ENCODE measurements at places on chromosomes 1 and 21.

DNA sequence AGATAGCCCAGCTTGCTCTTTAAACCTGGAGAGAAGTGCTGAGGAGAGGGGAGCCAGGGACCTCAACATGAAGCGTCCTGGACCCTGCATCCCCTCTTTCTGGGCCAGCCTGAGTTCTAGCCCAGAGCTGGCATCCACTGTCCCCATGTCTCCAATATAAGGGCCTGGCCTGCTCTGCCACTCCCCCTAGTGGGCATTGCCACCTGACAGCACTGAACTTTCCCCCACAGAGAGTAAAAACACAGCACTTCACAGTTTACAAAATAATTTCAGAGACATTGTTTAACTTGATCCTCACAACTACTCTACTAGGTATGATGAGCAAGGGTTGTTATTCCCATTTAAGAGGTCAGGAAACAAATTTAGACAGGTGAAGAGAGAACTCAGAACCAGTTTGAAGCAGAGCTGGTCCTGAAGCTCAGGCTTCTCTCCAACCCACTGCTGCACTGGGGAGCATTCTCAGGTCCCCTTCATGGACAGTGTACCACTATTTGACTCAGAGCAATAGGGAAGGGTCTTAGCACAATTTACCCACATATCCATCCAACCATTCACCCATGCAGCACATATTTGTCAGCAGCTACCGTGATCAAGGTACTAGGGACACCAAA is 151.2 kb downstream of the DMRTA2 start:
- DNase-seq: no peak

- DNase-seq: no peak
These were observed 108.4 kb upstream of the DAB1 start for GRCh38 chr1:57532299-57532698.

- no peak for DNase-seq
These were observed 5.6 kb upstream of the MAN1C1 start for GRCh38 chr1:25610822-25611630.

DNA sequence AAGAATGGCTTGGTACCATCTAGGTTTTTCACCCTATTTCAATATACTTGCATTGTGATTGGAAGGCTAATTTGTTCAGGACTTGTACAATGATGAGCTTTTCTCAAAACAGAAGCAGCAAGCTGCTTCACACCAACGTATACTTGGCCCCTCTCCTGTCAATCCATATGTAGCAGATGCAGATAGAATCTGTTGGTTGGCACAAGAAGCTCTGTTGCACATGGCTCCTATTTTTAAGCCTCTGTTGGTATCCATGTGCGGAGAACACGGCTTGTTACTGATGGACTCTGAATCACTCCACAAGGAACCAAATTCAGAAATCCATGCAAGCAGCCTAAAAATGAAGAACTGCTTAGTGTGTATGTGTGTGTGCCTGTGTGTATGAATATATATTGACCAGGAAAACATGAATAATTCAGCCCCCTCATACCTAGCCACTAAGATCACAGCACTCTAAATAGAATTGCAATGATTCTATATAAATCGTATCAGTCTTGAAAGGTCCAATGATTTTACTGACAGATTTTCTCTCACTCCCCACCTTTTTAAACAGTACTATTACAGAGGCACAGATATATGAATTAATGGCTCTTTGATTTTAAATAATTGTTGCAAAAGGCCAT is 258.4 kb upstream of the DPYD start:
- DNase-seq: no peak

GRCh38 chr1:109198043-109198695 is 15.5 kb upstream of the SARS1 start:
- DNase-seq: no peak

GRCh38 chr1:182048562-182048961 is 12.9 kb downstream of the ZNF648 start:
- DNase-seq: no peak

GRCh38 chr1:221925947-221926346 is 184.1 kb upstream of the DUSP10 start:
- no peak for DNase-seq

DNA sequence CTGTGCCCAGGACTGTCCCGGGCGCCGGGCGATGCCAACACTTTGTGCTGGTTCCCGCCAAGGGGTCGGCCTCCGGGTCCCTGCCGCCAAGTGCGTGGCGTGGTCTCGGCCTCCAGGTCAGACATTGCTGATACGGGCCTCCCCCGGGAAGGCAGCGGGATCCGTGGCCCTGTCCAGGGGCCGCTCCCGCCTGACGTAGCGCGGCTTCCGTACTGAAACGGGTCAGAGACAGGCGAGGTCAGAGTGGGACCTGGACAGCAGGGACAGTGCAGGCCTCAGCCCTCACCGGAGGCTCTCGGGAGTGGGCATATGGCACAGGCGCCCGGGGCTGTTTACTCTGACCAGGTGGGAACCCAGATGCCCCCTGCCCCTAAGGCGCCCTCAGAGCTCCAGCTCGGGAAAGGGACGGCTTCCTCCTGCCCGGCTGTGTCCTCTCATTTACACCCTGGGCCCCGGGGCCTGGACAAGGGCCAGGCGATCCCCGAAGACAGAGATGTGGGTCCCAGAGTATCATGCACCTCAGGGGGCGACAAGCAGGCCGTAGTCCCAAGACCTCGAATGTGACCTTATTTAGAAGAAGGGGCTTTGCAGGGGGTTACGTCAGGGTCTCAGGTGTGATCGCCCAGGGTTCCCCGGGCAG is 8.8 kb upstream of the RNF223 start:
- no peak for DNase-seq

DNA sequence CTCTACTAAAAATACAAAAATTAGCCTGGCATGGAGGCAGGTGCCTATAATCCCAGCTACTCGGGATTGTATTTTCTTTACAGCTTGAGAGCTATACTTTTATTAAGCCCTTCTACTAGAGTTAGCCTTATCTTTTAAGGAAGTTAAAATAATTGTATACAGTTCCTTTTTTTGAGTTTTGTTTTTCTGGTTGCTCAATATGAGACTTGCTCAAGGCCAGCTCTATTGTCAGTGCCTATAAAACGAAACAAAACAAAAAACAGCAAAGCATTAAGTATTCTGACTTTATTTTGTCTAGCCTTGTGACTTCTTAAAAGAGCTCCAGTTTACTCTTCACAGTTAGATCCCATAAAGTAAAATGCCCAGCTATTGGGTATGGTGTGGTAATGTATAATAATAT is 17.2 kb downstream of the PKN2 start:
- peak; percentile 76 for DNase-seq

- no peak for DNase-seq
These were observed 9.3 kb downstream of the KANK4 start for GRCh38 chr1:62309906-62310305.

DNA sequence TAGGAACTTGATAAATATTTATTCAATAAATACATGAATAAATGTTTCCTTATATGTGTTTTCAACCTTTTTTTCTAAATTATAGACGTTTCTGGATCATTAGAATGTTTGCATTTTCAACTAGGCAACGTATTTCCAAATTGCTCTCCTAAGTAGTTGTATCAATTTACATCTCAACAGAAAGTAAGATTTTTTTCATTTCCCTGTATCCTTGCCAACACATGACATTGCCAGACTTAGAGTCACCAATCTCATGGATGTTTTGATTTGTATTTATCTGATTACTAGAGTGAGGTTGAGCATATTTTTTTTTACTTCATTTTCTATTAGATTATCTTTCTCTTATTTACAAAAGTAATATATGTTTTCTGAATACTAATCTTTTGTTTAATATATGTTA is 22.2 kb upstream of the SMG7 start:
- DNase-seq: no peak

GRCh38 chr1:175400766-175401165 is 208.2 kb upstream of the KIAA0040 start:
- DNase-seq: no peak

DNA sequence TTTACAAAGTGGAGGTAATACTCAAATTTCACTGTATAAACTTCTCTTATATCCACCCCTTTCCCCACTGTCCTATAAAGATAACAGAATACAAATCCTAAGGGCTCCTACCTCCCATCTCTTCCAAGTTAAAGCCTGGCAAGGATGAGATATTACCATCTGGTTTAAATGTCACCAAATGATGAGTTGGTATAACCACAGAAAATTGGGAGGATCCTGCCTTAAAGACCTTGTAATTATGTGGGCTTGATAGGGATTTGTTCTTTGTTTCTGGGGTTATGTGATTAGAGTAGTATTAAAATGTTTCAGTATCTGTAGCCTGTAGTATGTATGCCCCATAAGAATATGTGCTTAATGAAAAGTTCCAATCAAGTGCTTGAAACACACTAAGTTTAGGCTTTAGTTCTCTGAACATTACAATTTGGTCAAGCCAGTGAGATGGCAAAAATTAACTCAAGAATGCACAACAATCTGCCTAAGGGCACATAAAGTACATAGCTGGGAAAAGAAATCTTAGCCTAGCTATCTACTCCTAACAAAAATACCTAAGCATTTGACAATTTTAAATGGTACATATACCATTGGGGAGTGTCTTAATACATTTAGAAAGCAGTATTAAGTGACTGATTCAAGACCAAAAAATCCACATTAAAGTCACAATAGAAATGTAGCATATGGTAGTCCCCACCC is 14.0 kb downstream of the KDM5B start:
- DNase-seq: no peak

GRCh38 chr1:201511941-201512539 is 5.1 kb upstream of the CSRP1 start:
- DNase-seq: peak; percentile 73

DNA sequence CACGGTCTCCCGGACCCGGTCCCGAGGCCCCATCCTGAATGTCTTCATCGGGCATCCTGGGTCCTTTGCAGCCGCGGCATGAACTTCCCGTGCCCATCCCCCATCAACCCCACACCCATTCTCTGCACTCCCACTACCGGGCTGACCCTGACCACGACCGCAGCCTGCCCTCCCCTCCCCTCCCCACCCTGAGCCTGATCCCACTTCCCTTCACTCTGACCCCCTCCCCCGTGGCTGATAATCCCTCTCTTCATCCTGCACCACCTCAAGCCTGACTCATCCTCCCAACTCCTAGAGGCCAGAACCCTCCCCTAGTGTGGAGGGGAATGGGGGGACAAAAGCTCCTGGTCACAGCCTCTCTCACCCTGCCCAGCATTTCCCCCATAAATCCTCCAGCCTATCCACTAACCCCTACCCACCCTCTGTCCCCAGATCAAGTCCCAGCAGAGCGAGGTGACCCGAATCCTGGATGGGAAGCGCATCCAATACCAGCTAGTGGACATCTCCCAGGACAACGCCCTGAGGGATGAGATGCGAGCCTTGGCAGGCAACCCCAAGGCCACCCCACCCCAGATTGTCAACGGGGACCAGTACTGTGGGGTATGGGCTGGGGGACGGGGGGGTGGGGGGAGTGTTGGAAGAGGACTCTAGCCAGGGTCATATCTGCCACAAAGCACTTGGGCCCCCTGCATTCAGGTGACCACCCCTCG is 602 bp downstream of the SH3BGRL3 start:
- no peak for DNase-seq

DNA sequence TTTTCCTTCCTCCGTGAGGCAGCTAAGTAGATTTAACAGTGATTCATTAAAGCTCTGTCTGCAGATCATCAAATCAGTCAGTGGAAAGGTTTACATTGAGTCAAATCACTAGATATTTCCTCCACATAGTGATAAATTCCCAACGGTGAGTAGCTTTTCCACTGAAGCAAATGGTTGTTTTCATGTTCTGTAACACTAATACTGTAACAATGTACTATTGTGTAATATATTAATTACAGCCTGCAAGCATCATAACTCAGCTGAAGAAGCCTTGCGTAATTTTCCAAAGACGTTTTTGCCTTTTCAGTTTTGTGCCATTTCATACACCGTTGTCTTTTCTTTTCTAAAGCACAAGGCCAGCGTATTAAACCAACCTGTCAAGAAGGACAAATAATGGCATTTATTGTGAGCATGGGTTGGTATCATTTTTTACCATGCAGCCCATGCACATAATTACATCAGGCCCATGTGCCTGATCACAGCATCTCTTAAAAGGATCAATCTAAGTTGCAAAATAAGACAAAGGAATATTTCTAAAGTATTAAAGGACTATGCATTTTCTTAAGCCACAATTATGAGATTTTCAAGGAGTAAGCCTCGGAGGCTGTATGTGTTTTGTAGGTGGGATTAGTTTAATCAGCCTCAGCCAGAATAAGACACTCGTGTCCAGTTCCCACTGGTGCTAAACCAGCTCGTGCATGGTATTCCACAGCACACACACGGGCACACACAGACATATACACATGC is 16.7 kb upstream of the PDE9A start:
- DNase-seq: no peak

DNA sequence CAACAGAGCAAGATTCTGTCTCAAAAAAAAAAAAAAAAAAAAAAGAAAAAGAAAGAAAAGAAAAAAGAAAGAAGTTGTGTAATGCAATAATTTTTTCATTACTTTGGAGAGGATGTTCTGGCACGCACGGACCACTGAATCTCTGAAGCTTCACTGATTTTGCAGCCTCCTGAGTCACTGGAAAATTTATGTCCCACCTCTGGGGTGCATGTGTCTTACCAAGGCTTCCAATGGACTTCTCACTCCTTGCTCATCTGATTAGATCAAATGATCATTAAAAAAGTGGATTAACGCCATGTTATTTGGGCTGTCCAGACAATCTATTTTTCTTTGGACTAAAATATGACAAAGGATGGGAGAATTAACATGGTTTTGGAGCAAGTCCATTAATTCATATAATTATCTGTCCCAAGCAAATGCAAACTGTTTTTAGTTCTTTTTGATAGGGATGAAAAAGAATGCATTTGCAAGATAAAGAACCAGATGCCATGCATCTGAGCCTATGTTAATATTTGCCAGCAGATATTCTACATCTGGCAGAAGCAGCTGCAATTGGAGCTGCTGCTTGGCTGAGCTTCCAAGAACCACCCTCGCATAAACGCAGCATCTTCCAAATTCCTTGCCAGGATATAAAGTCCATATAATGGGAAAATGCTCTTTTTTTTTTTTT is 10.1 kb upstream of the MAP1LC3C start:
- no peak for DNase-seq

- DNase-seq: no peak
These were observed 49.0 kb upstream of the EFHD2 start for GRCh38 chr1:15360700-15361099.

DNA sequence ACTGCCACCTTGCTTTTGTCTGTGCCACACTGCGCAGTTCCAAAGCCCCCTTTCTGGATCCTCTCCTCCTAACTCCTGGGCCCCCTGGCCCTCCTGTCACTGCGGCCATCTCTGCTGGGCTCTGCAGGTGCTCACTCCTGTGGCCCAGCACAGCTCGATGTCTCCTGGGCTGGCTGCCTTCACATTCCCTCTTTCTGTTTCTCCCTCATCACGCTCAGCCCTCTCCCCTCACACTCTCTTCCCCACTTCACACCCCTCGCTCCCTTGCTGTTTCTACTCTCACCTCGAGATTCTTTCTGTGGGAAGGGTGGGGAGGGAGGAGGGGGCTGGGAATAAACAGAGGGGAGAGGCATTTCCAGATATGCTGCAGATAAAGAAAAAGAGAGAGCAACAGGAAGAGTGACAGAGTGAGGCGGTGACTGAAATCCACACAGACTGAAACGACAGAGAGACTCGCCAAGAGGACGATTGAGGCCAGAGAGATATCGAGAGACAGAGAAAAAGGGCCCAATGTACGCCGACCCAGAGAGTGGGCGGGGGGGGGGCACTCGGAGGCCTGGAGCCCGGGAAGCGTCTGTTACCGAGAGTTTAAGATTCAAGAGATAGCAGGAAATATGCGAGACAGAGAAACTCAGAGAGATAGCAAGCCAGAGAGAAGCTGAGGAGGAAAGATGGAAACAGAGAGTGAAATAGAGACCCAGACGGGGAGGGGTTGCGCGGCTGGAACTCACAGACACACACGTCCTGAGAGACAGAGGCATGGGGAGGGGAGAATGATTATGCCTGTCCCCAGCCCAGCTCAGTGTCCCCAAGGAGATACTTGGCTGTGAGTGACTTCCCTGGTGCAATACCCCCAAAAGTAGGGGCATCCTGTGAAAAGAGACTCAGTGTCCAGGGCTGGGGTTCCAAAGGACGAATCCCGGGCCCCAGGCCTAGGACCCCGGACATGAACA is 666 bp downstream of the CSF3R start:
- no peak for DNase-seq
